ENCODE measurements at places on chromosomes 16 and 17.

GRCh38 chr16:49575346-49576172, 202.0 kb downstream of the C16orf78 start:
- DNase-seq = no peak

GRCh38 chr17:29855686-29856085, 74.3 kb downstream of the SSH2 start:
- no peak for DNase-seq

DNA sequence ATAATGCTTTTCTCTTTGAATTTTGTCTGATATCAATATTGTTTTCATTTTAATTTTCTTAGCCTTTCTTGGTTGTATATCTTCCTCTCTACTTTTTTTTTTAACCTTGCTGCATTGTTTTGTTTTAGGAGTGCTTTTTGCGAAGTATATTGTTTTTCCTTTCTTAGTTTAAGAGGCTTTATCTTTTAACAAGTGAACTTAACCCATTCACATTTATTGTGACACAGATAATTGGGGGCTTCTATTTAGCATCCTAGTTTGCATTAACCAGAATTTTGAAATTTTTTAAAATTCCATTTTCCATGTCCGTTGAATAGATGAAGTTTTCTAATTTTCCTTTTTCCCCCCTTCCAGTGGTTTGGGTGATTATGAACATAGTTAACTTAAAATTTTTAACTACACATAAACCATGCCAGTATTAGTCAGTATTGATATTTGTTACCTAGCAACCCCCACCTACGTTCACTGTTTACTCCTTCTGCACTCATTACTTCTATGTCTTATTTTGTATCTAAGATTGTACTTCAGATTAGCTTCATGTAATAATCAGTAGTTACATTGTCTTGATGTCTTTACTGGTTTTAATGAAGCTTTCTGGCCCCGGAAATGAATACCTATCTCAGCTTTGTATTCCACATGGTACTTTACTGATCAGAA, 44.4 kb downstream of the TNRC6A start:
- no peak for DNase-seq

GRCh38 chr16:29968205-29968604, 5.5 kb upstream of the TAOK2 start:
- no peak for DNase-seq
